Inflammatory macrophage (primary cell): ENCODE measurements at places on chromosomes 3 and 15.
A peak's percentile ranks its signal among the peaks of the same experiment; 100 is the strongest.

- no peak for DNase-seq
These were observed 55.3 kb downstream of the CLDN1 start for GRCh38 chr3:190266913-190267290.

DNA sequence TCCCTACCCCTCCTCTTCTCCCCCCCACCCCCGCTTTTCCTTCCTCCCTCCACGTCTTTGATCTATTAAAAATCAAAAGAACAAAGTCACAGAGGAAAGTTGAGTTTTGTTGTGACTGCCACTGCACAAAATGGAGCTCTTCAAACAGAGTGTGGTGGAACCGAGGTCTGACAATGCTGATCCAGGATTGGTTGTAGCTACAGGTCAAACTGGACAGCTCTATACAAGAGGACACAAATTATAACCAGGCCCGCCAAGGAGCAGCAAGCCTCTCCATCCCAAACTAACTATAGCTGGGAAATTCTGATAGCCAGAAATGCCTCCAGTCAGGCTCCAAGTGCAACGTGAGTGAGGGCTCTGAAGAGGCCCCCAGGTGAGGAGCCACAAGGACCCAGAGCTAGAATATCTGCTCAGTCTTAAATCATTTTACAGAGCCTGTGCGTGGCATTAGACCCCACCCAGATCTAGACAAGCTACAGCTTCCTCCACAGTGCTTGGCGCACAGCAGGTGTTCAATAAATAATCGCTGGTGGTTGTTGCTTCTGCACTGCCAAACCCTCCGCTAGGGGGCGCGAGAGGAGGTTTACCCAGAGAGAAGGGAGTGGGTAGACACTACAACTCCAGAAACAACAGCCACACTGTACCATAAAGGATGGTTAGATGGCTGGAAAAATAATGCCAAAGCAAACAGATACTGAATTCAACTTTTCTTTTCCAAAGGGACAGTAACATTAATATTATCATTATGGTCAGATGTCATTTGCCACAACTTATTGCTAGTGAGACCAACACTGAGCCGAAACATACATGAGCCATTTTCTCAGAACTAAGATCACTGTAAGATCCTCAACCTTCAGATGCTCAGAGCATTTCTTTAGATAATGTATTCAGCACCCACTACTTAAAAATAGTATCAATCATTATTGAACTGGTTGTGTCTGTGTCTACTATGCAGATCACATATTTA is 44.6 kb downstream of the ZIC4 start:
- DNase-seq, result peak; percentile 27

- peak; percentile 44 for DNase-seq
These were observed 3.7 kb upstream of the CPA3 start for GRCh38 chr3:148861277-148861869.

DNA sequence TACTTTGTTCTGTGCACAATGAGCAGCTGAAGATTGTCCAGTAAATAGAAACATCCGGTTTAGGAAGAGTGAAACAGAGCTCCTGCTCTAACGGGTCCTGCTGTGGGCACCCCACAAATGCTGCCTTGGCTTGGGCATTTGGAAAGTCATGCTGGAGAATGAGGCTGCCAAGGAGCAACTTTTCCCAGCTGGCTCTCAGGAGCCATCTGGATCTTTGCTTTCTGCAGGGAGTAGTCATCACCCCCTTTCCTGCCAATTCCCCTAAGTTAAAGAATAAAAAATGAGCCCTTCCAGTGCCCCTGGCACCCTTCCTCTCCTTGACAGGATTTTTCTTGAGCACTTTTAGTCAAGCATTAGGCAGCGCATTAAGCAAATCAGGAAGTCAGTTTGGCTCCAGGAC is 90.0 kb downstream of the FAM43A start:
- DNase-seq, result no peak

DNA sequence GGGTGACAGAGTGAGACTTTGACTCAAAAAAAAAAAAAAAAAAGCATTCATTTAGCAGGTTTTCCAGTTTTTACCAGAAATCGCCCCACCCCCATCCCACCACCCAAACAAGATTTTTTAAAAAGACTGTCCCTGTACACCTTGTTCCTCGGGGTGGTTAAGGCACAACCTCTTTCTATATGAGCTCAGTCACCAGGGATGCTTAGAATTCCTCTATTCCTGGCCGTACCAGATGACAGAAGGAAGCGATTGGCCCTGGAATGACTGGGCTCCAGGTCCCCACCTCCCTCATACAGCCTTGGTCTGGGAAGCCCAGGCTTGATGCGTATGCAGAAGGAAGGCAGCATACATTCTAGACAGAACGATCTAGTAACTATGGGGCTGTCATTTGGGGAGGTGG is 25.6 kb downstream of the IDH2 start:
- no peak for DNase-seq

DNA sequence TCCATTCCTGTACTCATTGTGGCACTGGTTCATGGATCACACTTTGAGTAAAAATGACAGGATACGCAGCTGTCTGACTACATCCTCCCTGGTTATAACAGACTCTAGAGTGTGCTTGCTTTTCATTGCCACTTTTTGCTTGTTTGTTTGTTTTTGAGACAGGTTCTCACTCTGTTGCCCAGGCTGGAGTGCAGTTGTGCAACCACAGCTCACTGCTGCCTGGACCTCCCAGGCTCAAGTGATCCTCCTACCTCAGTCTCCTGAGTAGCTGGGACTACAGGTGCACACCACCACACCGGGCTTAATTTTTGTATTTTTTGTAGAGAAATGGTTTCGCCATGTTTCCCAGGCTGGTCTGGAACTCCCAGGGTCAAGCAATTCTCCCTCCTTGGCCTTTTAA is 89.3 kb upstream of the ROBO2 start:
- no peak for DNase-seq

DNA sequence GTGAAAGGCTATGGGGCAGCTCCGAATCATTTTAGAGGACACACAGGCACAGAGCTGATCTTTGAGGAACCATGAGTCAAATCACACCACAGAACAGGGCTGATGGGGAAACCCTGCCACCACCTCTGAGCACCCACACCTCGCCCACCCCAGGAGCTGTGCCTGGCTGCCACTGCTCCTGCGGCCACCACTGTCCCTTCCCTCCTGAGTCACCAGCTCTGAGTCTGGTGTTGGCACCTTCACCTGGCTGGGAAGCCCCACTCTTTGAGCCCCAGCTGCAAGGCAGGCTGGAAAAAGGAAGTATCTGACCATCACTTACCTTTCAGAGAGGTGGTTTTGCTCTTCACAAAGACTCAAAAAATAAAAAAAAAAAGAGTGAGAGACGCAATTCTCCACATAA is 63.6 kb upstream of the MEF2A start:
- peak; percentile 89 for DNase-seq

- no peak for DNase-seq
These were observed 100.1 kb downstream of the IGF2BP2 start for GRCh38 chr3:185724761-185725160.

DNA sequence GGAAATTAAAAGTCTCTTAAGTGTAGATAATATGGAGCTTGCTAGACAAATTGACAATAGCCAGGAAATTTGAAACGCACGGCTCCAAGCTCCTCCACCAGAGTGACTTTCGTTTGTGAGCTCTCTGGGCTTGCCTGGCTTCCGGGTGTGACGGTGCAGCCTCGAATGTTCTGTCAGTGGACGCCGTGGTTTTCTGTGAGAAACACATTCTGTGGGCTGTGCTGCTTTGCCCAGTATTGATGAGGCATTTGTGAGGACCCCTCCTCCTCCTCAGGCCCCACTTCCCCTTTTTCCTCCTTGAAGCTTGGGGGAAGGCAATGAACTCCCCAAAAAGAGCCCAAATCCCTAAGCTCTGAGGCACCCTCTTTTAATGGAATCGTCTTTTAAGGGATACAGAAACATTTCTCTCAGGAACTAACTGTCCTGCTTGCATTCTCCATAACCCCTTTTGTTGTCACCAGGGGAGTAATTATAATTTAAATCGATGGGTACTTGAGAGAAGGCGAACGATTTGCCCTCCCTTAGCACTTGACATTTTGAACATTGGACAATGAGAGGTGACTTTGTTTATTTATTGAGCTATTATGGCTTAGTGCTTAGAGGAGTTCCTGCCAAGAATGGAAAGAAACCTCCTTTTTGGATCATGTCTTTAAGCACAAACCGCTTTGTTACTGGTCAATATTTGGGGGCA is 40.8 kb downstream of the POLR2M start:
- DNase-seq, result peak; percentile 11

DNA sequence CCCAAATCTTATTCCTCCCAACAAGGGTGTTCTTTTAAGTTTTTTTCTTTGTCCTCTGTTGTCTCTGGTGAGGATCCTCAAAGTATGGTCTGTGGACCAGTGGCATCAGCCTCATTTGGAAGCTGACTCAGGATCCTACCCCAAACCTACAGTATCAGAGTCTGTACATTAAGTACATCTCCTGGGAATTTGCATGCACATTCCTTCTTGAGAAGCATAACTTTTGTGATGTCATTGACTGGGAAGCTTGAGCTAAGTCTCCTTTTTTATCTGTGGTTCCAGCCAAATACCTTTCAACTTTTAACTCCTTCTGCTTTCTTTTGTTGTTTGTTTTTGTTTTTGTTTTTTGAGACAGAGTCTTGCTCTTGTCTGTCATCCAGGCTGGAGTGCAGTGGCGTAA is 40.5 kb downstream of the ARMC8 start:
- DNase-seq, result no peak

DNA sequence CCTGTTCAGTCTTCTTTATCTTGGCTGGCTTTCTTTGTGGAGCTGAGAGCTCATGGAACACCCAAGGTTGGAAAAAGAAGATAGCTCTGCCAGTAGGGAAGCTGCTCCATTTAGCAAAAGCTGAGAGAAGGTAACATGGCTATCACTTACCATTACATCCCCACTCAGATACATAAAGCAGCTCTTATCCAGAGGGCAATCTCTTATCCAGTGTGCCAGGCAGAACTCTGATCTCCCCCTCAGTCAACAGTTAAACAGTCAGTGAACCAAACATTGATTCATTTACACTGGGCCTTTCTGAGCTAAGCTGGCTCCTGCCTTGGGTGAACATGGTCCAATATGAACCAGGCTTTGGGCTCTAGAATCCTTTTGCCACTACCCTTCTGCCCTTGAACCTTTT is 624.2 kb downstream of the NTRK3 start:
- DNase-seq, result no peak

- peak; percentile 78 for DNase-seq
These were observed 76.0 kb downstream of the FEM1B start for GRCh38 chr15:68353421-68354135.

- DNase-seq, result no peak
These were observed 631.8 kb downstream of the SQOR start for GRCh38 chr15:46266661-46267060.

DNA sequence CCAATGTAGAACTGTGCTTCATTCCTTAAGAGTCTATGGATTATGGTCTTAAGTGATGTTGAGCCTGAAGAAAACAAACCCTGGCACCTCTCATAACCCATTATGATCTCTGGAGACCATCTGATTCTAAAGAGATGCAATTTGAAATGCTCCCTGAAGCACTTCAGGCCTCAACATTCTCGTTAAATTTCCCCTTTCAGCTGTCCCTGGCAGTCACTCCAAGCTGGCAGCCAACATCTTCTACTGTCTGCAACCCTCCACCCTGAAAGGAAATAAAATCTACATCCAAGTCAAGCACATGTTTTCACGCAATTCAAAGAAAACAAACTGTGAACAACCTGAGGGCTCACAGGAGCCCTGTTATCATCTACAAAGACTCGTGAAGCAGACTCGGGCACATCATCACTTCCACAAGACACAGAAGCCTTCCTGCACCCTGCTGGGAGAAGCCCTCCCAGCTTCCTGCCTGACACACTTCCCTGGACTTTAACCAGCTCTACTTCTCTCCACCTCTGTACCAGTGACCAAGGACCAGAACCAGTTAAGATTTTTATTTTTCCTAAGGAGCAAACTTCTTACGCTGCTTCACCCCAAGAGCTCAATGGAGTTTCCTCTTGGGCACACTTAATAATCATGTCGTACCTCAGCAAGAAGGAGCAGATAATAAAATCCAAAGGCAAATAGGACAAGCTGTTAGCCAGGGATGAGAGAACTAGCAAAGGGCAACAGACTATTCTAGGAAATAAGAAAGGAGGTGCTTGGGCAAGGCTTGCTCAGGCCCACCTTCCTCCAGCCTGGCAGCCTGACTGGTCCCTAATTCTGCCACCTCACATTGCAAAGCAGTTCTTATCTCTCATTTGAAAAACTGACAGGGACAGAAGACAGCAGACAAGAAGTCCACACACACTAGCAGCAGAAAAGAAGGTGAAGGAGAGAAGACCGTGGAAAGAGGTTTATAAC is 67.1 kb downstream of the MAGI1 start:
- DNase-seq, result no peak

GRCh38 chr15:98547741-98548138 is 100.6 kb upstream of the IGF1R start:
- DNase-seq, result peak; percentile 31

DNA sequence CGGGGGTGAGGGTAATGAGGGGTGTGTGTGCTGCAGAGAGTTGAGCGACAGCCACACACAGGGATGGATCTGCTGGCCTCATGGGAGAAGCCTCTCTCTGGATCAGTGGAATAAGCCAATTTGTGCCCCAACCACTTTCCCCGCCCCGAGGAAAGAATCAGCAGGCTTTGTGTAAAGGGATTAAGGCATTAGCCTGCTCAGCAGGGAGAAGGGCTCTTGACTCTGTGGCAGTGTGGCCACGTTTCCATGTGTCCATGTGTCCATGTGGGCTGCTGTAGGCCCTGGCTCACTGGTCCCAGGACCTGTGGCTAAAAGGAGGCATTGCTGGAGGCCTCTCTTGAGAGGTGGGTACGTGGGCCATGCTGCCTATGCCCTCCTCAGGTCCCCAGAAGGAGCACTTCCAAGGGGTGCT is 104.7 kb downstream of the HMG20A start:
- DNase-seq, result no peak

DNA sequence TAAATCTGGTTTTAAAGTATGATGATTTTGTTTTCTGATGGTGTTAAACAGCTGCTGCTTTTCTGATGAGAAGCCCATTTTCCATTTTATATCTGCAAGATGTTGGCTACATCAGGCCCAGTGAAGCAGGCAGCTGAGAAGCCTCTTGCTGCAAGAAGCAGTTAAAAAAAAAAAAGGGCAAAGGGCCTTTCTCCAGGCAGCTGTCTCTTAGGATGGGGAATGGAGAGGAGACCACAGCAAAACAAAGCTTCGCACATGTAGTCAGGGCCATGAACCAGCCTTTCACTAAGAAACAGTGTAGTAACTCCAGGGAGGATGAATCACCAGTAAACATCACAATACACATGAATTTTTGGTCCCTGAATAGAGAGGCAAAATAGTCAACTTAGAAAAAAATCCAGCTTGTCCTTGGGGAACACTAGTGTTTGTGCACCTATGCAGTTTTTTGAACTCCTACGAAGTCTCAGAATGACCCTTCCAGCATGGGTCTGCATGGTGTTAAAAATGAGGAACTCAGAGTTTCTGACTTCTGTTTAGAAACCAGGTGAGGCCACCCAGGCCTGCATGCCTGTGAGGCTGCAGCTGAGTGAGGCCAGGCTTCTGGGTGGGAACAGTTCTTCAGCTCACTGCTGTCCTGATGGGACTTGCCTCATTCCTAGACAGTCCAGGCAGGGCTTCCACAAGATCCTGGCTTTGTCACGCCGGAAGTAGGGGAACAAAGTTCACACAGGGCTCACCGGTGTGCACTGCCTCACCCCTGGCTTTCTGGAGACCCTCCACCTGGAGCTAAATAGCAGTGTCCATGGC is 518.7 kb downstream of the MCTP2 start:
- no peak for DNase-seq

- no peak for DNase-seq
These were observed 20.1 kb downstream of the CHRM5 start for GRCh38 chr15:33988384-33988783.

- DNase-seq, result no peak
These were observed 91.6 kb upstream of the RGMA start for GRCh38 chr15:93180656-93181055.
